Small intestine (tissue), 16 donors: ENCODE measurements at places on chromosomes 6 and 20.

DNA sequence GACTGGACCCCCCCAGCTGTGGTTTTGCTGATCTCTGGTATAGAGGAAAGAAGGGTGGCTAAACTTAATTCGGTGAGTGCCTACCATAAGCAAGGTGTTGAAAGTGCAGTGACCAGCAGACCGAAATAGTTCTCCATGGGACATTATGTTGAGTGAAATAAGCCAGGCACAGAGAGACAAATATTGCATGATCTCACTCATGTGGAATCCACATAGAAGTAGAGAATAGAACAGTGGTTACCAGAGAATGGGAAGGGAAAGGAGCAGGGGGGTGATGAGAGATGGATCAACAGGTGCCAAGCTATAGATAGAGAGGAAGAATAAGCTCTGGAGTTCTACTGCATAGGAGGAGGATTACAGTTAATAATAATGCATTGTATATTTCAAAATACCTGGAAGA, 9.7 kb upstream of the GCNT2 start:
- no peak for DNase-seq

DNA sequence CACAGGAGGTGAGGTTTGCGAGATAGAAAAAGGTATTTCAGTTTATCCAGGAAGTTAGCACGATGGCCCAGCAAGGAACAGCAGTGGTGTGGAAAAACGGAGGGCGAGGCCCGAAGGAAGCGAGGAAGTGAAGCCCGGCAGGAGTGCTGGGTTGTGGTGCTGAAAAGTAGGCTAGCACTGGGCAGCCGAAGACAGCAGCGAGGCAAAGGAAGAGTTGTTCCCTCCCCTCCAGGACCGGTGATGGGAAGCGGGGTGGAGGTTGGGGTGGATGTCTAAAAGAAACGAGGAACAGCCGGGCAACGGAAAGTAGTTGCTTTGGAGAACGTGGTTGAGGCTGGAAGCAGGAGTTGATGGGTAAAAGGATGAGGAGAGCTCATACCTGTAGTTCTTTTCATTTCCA, 1.4 kb downstream of the METTL24 start:
- DNase-seq = no peak

GRCh38 chr6:38944655-38945279, 103.8 kb upstream of the GLP1R start:
- DNase-seq = no peak

GRCh38 chr6:24720131-24720603, 1.2 kb upstream of the C6orf62 start:
- peak; percentile 72 for DNase-seq

GRCh38 chr6:41784581-41785171, 2.8 kb upstream of the TOMM6 start:
- DNase-seq = peak; percentile 22

GRCh38 chr6:105619971-105620741, 217.3 kb upstream of the PREP start:
- no peak for DNase-seq

- no peak for DNase-seq
Observed at GRCh38 chr6:139175389-139175948, 40.6 kb downstream of the HECA start.

DNA sequence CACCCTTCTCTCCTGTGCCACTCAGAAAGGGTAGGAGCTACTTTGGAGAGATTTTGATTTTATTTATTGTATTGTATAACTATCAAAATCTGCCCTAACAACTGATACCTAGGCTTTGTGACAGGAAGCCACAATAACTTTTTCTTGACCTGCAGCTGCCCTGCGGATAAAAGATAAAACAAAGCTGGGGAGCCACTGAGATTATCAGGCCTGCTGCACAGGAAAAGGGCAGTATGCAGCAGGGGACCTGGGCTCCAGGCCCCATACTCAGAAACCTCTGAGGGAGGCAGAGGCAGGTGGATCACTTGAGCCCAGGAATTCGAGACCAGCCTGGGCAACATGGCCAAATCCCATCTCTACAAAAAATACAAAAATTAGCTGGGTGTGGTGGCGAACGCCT, 980 bp upstream of the SNX21 start:
- no peak for DNase-seq

GRCh38 chr20:19519466-19519865, 238.6 kb upstream of the RIN2 start:
- DNase-seq = no peak

DNA sequence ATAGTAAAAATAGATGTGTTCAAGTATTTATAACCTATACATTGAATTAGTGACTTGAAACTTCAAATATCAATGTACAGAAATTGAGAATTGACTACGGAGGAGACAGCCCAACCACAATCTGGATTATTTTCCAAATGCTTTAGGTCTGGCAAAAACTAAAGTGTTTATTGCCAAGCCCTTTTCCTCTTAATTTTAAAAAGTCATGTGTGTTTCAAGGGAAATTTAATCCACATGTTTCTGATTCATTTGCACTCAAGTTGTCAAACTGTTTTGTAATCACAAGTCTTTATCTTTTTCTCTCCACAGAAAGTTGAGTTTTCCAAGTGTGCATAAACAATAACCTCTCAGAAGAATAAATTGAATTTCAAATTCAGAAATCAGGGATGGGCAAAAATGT, 350.8 kb upstream of the RSPO3 start:
- no peak for DNase-seq

GRCh38 chr6:43389730-43390295, 20.4 kb upstream of the ZNF318 start:
- DNase-seq = no peak

- no peak for DNase-seq
Observed at GRCh38 chr6:13406781-13407180, 78.4 kb upstream of the TBC1D7 start.

GRCh38 chr20:22507240-22507961, 77.0 kb downstream of the FOXA2 start:
- DNase-seq = no peak

GRCh38 chr20:1824181-1824580, 71.0 kb upstream of the SIRPA start:
- no peak for DNase-seq

DNA sequence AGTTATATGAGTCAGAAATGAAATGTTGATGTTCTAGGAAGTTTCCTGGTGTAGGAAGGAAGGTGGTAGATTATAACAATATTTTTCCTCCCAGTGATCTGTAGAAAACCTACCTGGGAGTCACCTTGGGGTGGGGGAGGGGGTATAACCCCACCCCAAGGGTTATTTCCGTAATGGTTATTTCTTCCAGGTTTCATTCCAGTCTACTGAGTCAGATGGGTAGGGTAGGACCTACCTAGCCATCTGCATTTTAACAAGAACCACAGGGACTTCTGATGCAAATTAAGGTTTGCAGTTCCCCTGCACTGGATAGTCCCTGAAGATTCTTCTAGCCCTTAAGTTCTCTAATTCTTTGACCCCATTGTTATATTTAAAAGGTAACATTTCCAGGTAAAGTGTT, 88.9 kb downstream of the ARMC2 start:
- DNase-seq = no peak

DNA sequence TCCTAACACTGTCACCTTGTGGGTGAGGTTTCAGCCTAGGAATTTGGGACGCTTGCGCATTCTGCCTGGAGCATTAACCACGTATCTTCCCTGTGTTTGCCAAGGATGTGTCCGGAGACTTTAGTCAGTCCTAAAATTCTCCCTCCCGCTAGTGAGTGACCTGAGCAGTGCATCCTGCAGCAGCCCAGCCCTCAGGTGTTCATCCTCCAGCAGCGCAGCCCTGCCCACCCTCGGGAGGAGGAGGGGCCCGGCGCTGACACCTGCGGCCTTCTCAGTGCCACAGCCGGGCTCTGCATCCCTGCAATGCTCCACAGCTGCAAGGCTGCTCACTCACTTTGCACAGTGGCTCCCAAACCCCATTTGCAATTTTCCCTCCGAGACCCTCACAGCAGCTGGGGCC, 79.5 kb downstream of the ERMARD start:
- DNase-seq = no peak

- peak; percentile 23 for DNase-seq
Observed at GRCh38 chr6:17703256-17703694, 3.5 kb downstream of the NUP153 start.

DNA sequence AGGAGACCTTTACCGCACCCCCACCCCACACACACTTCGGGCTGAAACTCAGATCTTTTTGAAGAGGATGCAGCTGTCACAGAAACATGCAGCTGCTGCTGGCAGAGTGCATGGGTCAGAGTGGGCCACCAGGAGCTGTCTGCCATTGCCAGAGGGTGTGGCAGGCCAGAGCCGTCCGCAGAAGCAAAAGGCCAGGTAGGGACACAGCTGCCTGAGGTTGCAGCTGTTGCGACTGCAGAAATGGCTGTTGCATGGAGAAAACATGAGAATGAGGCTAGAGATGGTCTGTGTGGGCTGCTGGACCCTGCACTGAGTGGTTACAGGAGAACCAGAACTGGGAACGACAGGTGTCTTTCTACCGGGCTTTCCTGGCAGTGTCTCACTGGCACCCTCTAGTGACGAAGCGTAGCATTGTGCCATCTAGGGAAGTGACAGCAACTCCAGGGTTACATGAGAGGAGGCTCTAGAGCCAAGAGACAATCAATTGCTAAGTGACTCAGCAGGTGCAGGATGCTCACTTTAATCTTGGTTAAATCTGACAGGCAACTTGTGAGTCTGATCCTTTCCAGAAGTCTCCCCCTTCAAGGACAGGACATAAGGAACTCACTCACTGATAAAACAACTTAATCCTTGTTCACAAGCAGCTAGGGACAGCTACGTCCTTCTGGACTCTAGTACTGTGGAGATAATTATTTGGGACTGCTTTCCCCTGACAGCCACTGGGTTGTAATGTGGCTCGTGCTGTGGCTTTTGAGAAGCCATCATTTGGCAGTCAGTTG, 29.1 kb upstream of the SERPINB9 start:
- peak; percentile 93 for DNase-seq

GRCh38 chr20:18272451-18272850, 15.9 kb upstream of the ZNF133 start:
- peak; percentile 63 for DNase-seq

GRCh38 chr6:20115246-20115980, 96.9 kb downstream of the MBOAT1 start:
- DNase-seq = no peak

- DNase-seq = no peak
Observed at GRCh38 chr6:18465410-18466154, 78.4 kb downstream of the RNF144B start.

GRCh38 chr6:159213405-159213804, 44.2 kb downstream of the FNDC1 start:
- no peak for DNase-seq

- peak; percentile 66 for DNase-seq
Observed at GRCh38 chr6:169253337-169254238, at the start of gene THBS2. TSS of gene THBS2 (minus strand) at chr6:169253846. CDS start at chr6:169250784, 3,062 bp downstream.

DNA sequence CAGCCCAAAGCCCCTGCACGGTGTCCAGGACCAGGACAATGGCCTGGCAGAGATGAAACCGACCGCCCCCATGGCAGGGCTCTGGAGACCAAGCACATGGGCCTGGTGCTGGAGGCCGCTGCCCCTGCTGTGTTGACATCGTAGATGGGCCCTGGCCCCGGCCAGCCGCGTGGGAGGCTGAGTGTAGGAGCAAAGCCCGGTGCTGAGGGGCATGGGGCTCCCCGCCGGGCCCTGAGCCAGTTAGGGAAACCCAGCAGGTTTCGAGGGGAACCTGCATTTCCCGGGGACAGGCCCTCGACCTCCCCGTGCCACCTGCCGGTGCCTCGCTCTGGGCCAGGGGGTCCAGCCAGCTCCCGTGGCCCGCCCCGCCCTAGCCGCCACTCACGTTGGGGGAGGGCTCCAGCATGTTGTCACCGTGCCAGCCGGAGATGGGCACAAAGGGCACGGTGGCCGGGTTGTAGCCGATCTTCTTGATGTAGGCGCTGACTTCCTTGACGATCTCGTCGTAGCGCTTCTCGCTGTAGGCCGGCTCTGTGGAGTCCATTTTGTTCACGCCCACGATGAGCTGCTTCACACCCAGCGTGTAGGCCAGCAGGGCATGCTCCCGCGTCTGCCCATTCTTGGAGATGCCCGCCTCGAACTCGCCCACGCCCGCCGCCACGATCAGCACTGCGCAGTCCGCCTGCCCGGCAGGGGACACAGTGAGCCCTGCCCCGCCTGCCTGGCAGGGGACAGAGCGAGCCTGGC, 4.3 kb downstream of the EEF1A2 start:
- DNase-seq = no peak

DNA sequence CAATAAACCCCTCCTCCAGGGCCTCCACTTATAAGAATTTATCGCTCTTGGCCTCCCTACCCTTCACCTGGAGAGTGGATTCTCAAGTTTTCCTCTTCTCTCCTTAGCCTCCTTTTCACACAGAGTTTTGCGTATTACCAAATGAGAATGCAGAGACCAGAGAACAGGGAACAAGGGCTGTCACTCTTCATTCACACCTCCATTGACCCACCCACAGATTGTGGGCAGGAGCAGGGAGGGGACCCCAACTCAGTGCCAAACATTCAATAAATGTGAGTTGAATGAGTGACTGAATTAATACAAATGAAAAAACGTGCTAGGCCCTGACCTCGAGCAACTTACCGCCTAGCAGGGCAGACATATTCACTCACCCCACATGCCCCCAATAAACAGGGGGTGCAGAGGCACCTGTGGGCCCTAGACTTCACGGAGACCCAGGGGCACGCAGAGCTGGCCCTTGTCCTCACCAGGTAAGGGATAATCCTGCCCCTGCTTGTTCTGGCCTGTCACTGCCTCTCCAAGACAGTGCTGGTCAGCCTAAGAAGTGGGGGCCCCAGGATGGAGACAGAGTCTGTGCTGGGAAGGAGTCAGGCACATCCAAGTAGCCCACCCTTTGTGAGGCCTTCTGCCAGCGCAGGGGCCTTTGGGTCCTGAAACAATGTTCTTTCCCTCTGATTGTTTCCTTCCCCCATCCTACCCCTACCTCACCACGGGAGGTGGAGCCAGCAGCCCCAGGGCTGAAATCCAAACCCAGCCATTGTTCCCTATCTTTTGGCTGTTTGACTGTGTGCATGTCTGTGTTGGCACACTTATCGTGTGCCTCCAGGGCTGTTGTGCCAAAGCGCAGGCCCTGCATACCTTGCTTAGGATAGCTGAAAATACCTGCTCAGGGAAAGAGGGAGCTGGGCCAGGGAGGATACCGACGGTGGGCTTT, 8.4 kb upstream of the TJAP1 start:
- no peak for DNase-seq

- no peak for DNase-seq
Observed at GRCh38 chr20:39773380-39774000, 811.3 kb downstream of the DHX35 start.

DNA sequence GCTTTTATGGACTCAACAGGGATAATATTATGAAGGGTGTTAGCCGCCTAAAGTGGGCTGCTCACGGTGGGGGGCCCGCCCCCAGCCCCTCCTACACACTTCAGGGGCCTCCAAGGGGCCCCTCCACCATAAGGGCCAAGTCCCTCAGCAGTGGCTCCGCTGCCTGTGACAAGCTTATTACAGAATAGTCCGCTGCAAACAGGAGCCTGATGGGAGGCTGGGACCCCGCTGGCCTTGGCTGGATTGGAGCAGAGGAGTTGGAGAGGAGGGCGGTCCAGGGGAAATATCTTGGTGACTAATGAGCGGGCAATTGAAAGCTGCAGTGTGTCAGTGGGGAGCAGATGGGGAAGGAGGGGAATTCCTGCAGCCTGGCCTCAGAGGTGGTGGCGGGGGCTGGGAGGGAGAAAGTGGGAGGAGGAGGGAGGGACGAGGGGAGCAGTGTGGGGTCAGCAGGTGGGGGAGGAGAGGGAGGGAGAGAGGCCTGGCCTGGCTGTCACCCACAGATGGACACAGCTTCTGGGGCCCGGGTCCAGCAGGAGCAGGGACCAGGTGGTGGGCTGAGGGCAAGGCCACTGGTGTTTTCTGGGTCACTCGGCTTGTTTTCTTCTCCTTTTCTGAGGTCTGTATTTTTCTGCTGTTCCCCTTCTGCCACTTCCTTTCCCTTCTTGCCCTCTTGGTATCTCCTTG, 57.6 kb upstream of the FOXP4 start:
- peak; percentile 69 for DNase-seq
